ENCODE measurements at places on chromosomes 5 and 9.

- H3K27ac ChIP-seq = no peak overlapping the region
- peaks cover 4% of the 10 kb centered on the region for H3K36me3 ChIP-seq
- no peak for DNase-seq
- H3K4me1 ChIP-seq = no peaks in the 10 kb centered on the region
Measured at GRCh38 chr9:130642926-130643325, 21.5 kb upstream of the PRDM12 start.

- no peak overlapping the region for H3K4me3 ChIP-seq
- peak; percentile 18 for DNase-seq
- H3K4me1 ChIP-seq = no peaks in the 10 kb centered on the region
- H3K36me3 ChIP-seq = no peaks in the 10 kb centered on the region
- H3K27me3 ChIP-seq = peaks cover 2% of the 10 kb centered on the region
Measured at GRCh38 chr5:139808481-139809330, 13.1 kb downstream of the PSD2 start.

DNA sequence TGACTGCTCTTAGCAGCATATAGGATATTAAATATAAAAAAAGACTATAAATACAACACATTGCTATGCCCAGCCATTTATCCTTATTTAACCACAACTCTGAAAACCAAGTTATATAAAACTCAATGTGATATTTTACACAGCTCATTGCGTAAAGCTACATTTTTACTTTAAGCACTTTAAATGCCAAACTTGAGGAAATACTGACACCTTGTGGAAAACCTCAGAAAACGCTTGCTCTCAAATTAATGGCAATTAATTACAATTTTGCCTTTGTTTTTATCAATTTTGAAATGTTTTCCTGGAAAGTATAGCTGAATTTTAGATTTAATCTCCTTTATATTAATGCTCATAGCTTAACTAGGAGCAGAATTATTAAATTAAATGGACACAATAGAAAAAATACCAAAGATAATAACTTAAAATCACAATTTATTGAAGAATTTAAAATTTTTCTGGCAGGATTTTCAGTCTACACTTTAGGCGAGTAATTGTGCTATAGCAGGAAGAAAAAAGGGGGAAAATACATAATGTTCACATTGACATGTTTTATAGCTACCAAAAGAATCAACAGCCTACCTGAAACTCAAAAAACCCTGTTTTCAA is 25.2 kb upstream of the PLAC8L1 start:
- peak; percentile 65 for DNase-seq
- no peak overlapping the region for H3K27ac ChIP-seq
- H3K27me3 ChIP-seq = no peaks in the 10 kb centered on the region
- no peak overlapping the region for H3K4me3 ChIP-seq
- H3K4me1 ChIP-seq = no peaks in the 10 kb centered on the region

DNA sequence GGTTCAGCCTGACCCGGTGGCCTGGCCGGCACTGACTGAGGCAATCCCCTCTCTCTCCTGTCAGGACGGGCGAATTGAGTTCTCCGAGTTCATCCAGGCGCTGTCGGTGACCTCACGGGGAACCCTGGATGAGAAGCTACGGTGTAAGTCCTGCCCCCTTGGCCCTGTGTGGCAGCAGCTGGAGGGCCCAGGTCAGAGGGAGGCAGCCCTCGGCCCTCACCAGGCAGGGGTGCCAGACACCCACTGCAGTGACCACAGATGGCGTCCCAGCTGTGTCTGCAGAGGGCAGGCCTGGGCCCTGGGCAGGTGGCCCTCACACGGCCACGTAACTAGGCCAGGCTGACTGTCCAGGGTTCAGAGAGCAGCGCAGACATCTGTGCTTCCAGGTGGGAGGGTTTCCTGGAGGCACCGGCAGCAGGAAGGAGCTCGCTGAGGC is 45.9 kb upstream of the HMCN2 start:
- no peaks in the 10 kb centered on the region for H3K27me3 ChIP-seq
- no peak for DNase-seq
- H3K36me3 ChIP-seq = peaks cover 12% of the 10 kb centered on the region
- H3K27ac ChIP-seq = no peak overlapping the region
- no peak overlapping the region for H3K4me3 ChIP-seq
